ENCODE measurements at places on chromosomes 6 and 20.

- no peak for DNase-seq
Measured at GRCh38 chr20:47360297-47361056, 4.0 kb upstream of the ZMYND8 start.

- DNase-seq: no peak
Measured at GRCh38 chr6:35417979-35418661, 34.0 kb upstream of the FANCE start.

DNA sequence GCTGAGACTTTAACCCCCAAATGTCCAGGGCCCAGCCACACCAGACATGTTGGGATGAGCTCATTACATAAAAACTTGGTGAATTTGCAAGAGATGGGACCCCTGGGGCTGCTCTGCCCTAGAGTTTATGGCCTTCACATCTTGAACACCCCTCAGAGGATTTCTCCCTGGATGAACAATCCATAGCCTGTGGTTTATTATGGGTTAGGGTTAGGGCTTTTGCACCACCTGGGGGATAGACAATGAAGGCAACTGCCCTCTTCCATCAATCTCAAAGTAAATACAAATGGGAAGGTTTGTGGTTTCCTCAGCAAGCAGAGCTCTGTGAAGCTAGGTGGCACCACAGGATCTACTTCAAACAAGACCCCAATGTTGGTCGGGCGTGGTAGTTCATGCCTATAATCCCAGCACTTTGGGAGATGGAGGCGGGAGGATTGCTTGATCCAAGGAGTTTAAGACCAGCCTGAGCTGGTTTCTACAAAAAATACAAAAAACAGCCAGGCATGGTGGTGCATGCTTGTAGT, 17.4 kb downstream of the SPINT3 start:
- no peak for DNase-seq

GRCh38 chr6:55047451-55048044, 126.8 kb upstream of the HCRTR2 start:
- DNase-seq: no peak

DNA sequence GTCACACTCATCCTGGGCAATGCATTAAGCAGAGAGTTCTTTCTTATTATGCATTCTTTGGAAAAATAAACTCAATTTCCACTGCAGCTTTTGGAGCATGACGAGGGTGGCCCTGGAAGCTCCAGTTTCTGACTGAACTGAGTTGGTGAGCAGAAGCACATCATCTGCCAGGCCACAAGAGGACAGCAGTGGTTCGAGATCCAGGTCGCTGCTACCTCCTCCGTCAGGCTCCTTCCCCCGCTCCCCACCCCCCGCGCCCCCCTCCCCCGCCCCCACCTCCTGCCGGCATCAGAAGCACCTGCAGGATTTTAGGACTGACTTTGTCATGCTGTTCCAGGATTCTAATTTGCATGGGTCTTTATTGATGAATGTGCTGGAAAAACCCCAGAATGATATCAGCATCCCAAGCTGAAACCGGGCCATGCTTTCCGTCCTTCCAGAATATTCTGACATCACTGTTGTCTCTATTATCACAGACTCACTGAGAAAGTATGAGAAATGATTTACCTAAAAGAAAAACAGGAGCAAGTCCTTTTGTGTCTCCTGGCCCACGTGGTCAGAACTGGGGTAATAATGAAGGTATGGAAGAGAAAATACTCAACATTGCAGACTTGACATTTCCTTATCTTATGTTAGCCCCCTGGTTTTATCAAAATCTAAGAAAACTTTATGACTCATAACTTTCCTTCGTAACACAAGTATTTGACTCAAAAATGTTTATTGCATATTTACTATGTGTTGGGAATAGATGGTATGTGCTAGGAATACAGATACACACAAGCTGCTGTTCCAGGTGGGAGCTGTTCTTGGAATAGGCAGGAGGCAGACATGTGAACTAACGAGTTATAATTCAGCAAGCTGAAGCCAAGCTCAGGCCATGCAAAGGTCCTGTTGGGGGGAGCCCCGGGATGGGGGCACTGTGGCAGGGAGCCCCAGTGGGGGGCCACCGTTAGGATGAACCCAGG, 220.2 kb upstream of the EXOC2 start:
- DNase-seq: no peak

- no peak for DNase-seq
Measured at GRCh38 chr20:13006825-13007224, 1.9 kb upstream of the SPTLC3 start.

DNA sequence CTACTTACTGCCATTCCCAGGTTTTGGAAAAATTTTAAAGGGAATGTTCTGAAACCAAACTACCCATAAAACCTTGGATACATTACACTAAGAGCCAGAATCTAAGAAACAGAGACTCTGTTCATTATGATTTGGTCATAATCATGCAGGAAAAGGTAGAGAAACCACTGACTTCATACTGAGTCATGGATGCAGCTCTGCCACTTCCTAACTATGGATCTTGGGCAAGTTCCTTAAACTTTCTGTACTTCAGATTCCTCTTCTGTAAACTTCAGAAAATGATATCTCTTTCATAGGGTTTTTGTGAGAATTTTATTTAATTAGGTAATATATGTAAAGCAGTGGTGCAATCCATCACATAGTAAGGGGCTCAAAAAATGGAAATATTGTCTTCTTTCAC, 20.0 kb downstream of the PLA2G7 start:
- no peak for DNase-seq

GRCh38 chr6:136403110-136403980, 113.7 kb upstream of the BCLAF1 start:
- DNase-seq: no peak

DNA sequence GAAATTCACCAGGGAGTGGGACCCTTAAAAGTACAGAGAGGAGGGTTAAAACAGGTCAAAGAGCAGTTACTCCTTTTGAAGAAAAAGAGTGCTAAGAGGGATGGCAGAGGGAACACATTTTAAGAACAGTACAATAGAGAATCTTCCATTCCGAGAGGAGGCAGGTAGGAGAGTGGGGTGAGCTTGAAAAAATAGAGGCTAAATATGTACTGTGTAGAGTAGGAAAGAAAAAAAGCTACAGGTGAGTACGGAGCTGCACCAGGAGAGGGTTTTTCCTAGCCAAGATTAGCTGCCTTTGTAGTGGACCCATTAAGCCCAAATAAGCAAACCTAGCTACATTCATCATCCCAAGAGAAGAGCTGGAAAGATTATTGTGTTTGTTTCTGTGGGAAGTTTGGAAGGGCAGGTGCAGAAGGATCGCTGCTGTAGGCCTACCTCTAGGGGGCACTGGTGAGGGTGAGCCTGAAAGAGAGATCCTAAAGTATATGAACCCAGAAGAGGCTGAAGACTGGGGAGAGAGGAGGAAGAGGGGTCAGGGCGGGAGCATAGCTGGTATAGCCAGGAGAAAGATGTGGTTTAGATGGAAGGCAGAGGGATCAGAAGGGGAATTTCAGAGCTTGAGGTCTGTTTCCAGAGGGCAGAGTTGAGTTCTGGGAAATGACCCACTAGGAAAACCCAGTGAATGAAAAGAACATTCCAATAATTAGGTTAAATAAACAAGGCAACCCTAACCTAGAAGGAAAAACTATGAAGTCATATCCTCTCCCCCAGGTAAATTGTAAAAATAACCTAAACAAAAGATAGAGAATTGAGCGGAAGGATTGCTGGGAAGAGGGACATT, 50.2 kb upstream of the HINT3 start:
- no peak for DNase-seq

DNA sequence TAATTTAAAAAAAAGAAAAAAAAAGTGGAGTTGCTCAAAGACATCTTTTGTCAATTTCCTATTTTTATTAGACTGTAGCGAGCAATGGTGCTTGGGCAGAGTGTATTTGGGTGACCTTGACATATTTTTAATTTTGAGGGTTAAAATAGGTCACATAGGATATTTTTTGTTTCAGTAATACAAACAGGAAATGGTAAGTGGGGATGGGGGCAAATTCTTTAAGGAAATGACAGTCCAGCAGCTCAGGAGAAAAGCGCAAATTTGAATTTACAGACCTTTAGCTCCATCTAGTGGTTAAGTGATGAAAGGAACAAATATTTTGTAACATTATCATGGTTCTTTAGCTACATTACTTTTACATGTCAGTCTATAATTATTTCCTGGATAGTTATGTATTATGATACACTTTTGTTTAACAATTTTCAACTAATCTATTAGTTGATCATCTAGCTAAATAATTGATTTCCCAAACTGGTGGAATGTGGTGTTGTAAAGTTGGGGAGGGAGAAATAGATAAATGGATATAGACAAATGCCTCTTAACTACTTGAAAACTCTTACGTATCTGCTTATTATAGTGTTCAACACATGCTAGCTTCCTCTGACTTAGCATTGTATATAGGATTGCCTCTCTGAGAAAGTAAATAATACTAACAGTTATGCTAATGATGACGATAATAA, 10.0 kb downstream of the CITED2 start:
- no peak for DNase-seq

- DNase-seq: no peak
Measured at GRCh38 chr6:42129360-42129676, 13.1 kb downstream of the C6orf132 start.

GRCh38 chr6:170276369-170277057, 14.4 kb downstream of the DLL1 start:
- no peak for DNase-seq

All from cortex of kidney (tissue), 1 donor.